Left lobe of liver (tissue), 2 donors: ENCODE measurements at places on chromosomes 1 and 21. TPM values are rescaled to one million over a fixed set of nuclear protein-coding genes. Genes with fewer than 3 reads are reported as not detected.

GRCh38 chr1:235597867-235598553 lies 51.6 kb downstream of the GNG4 start:
- no peak for DNase-seq

Gene AADACL3
- not detected for total RNA-seq

DNA sequence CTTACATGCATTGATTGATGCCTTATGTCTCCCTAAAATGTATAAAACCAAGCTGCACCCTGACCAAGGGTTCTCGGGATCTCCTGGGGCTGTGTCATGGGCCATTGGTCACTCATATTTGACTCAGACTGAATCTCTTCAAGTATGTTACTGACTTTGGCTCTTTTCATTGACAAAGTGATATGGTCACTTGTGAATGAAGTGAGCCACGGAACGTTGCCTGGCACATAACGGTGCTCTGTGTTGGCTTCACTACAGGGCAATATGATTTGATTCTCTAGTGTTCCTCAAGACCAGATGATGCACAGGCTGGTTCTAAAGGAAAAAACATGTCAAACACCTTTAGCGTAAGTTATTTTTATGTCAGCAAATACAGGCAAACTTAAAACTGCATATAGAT lies 11.4 kb upstream of the IL10RB start:
- no peak for DNase-seq

Gene C1orf185
- not detected for total RNA-seq

Gene CD247
- total RNA-seq = 0.65 TPM

DNA sequence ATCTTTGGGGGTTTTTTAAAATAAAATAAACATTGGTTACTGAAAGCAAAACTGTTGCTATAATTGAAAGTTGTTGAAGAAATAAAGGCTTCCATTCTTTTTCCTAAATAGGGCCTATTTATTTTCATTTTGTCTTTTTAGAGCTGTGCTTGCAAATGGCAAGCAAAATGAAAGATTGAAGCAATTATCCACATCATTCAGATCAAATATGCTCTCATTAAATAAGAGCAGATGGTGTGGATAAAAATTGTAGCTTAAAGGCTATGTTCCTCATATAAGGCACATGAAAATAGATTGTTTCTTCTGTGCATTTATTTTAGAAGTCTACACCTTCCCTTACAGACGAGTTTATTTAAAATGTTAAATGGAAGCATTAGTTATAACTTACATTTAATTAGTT lies 1317.7 kb downstream of the MRPL39 start:
- DNase-seq = no peak

Gene PRAMEF17
- total RNA-seq = not detected

Gene OR2T6
- not detected for total RNA-seq

Gene FCGR1A
- 1.1 TPM for total RNA-seq
